ENCODE measurements at places on chromosomes 5 and 9.

GRCh38 chr5:132001647-132002561 lies 9.6 kb downstream of the ACSL6 start:
- DNase-seq: no peak

DNA sequence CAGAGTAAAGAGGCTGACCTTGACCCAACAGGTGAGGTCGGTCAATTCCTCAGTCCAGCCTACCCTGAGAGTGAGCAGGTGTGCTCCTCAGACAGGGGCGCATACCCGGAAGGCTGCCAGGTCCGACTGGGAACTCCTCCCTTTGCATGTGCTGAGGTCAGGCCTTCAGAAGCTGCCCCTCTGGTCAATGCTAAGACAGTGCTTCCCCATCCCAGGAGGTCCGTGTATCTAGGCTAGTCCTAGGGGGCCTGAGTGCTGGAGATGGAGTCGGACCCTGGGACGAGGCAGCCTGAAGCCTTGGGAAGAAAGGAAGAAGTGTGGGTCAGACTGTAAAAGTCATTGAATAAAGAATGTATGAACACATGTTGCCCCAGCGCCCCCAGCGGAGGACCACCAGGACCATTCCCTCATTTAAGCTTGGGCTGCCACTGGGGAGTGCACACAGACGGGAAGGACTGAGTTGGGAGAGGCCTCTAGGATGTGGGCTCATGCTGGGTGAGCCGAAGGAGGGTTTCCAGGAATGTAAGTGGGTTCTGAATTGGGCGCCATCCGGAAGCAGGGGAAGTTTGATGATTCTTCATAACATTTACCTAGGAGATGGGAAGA lies 41.0 kb upstream of the GFPT2 start:
- no peak for DNase-seq

DNA sequence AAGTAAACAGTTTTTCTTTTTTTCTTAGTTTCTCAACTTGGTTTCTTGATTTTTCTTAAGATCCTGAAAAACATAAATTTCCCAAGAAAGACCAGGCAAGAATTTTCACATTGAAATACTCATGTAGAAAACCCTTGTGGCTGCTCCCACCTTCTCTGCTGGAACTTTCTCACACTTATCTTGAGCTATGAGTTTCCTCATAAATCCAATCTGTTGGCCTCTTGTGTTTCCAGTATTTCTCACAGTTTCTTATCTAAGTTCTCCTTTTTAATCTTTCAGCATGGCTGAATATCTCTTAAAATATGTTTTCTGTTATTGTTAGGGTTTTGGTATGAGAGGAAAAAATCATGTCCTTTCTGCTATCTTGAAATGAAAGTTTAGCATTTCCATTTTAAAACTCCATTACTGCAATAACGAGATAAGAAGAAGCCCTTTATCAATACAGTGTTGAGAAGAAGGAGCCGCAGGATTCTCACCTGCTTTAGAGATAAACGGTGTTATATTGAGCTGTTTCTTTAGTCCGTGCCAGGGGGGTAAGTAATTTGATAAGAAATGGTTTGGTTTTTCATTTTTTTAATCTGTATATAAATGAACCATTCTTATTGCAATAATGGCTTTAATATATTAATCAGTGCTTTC lies 89.3 kb downstream of the ALDH1A1 start:
- no peak for DNase-seq

GRCh38 chr9:17810728-17811571 lies 232.1 kb downstream of the SH3GL2 start:
- DNase-seq: peak; percentile 49

- DNase-seq: no peak
These were observed 136.1 kb downstream of the LHFPL2 start for GRCh38 chr5:78512435-78512834.

- DNase-seq: no peak
These were observed 17.9 kb downstream of the ANKH start for GRCh38 chr5:14853685-14854084.

- DNase-seq: no peak
These were observed 102.6 kb upstream of the ALDH1B1 start for GRCh38 chr9:38289866-38290245.

- no peak for DNase-seq
These were observed 1548.6 kb downstream of the EFNA5 start for GRCh38 chr5:106121972-106122605.

GRCh38 chr5:149799119-149799623 lies 69.1 kb downstream of the PPARGC1B start:
- no peak for DNase-seq

DNA sequence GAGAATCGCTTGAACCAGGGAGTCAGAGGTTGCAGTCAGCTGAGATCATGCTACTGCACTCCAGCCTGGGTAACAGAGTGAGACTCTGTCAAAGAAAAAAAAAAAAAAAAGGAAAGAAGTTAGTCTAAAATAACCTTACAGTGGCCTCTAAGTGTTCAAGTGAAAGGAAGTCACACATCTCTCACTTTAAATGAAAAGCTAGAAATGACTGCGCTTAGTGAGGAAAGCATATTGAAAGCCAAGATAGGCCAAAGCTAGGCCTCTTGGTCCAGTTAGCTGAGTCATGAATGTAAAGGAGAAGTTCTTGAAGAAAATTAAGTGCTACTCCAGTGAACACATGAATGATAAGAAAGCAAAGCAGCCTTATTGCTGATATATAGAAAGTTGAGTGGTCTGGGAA lies 38.1 kb downstream of the ITGA1 start:
- DNase-seq: peak; percentile 23

DNA sequence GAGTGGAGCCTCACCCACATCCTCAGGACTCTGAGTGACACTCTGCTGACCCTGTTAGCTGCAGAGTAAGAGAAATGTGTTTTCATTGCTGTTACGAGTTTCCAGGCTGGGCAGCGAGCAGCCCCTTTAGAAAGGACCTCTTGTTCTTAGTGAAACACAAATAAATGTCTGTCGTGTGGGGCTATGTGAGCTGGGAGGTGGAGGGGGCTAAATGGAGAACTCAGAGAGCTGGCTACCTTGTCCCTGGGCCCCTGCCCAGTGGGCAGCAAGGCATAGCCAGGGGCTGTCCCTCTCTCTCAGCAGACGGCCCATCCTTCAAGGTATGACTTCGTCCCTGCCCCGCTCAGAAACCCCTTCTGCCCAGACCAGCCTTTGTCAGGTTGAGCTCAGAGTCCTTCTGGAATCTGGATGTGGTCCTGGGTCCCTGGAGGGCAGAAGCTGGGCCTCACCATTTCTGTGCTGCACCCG lies 10.2 kb downstream of the DCANP1 start:
- DNase-seq: no peak

- no peak for DNase-seq
These were observed 18.6 kb downstream of the DNAJA1 start for GRCh38 chr9:33043671-33044070.

GRCh38 chr9:5879419-5880181 lies 11.1 kb upstream of the MLANA start:
- DNase-seq: no peak

DNA sequence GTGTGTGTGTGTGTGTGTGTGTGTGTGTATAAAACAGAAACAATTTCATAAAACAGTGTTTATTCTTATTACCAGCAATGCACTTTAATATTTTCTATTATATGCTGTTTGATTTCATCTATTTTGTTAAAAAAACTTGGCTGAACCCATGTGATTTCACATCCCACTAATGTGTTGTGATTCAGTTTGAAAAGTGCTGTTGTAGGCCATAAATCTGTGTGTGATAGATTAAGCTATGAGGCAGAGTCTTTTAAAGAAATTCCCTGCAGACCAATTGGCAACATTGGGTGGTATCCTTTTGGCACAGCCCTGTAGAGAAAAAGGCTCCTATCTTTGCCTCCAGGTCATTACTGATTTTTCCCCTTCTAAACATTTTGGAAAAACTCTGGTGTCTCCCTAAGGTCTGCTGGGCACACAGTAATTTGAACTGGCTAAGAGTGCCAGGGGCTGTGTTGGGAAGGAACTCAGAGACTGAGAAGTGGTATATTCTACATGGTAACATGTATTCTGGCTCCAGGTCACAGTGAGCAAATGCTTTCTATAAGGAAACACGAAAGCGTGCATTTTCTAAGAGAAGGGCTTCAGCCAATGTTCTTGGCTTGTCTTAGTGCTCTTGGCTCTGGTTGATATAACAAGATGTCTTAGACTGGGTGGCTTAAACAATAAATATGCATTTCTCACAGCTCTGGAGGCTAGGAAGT lies 4.5 kb downstream of the CAMK4 start:
- no peak for DNase-seq

- no peak for DNase-seq
These were observed 11.4 kb downstream of the SHB start for GRCh38 chr9:38057416-38058195.

DNA sequence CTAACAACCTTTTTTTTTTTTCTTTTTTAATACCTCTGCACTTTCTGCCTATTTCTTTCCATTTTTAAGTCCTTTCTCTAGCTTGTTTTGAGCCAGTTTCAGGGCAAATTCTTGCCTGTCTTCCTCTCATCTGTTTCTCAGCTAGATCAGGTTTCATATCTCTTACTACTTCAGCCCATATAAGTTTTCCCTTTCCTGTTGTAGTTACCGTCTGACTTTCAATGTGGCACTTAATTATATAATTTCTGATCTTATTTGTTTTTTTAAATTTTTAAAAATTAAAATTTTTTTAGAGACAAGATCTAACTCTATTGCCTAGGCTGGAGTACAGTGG lies 104.7 kb upstream of the ELL2 start:
- no peak for DNase-seq

- DNase-seq: no peak
These were observed 42.9 kb downstream of the DAPK1 start for GRCh38 chr9:87540444-87541105.

- DNase-seq: no peak
These were observed 187.4 kb downstream of the DCP2 start for GRCh38 chr5:113164021-113164420.

DNA sequence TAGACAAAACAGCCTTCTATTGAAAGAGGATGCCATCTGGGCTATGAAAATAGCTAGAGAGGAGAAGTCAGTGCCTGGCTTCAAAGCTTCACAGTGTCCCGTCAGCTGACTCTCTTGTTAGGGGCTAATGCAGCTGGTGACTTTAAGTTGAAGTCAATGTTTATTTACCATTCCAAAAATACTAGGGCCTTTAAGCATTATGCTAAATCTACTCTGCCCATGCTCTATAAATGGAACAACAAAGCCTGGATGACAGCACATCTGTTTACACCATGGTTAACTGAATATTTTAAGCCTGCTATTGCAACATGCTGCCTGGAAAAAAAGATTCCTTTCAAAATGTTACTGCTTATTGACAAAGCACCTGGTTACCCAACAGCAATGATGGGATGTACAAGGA lies 309.1 kb downstream of the NTRK2 start:
- no peak for DNase-seq

DNA sequence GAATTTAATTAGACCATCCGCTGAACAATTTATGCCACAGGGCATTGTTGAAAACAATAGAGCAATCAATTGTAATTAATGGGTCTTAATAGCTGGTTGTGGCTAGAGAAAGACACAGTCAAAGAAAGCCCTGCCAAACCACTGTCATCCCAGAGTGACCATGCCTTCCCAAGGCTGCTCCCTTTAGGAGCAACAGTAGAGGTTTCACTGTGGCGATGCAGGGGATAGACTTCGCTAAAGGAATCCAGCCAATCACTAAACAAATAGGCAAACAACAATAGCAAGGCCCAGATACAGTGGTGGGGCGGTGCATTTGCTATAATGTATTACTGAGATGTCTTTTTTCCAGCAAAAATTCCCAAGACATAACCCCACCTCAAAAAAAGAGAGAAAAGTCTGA lies 87.8 kb upstream of the SLC27A6 start:
- no peak for DNase-seq

DNA sequence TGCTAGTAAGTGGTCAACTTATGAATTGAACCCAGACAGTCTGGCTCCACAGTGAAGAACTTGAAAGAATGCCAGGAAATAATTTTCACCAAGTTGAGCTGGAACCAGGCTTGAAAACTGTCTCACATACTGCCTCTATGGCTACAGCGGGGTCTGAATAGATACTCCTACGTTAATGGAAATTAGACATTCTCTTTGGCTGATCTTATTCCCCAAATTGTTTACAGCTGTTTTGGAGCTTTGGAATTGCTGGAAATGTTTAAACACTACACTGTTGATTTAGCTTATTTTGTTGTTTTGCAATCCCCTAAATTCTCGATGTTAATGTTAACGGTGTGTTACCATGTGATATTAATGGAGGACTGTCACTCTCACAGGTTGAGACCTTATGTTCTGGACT lies 146.4 kb downstream of the FBXL7 start:
- no peak for DNase-seq

- DNase-seq: no peak
These were observed 220.2 kb downstream of the AGTPBP1 start for GRCh38 chr9:85521371-85522197.

DNA sequence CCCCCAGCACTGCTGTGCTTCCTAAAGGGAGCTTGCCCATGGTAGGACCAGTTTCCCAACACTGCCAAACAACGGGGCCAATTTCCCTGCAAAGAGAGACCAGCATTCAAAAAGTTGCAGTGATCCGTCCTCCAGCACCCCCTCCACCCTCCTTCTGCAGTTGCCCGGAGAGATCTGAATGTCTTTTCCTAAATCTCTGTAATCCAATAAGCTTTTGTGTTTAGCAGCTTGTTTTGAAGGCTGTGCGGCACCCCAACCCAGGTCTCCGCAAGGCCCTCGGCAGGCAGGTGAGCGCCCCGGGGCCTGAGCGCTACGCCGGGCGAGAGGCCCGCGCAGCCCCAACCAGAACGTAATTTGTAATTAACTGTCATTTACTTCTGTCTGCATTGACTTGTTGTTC lies 366.9 kb upstream of the IRX2 start:
- DNase-seq: no peak

GRCh38 chr9:109865521-109865920 lies 85.5 kb downstream of the PALM2AKAP2 start:
- DNase-seq: no peak

GRCh38 chr9:106613250-106613737 lies 249.7 kb upstream of the ZNF462 start:
- DNase-seq: no peak

DNA sequence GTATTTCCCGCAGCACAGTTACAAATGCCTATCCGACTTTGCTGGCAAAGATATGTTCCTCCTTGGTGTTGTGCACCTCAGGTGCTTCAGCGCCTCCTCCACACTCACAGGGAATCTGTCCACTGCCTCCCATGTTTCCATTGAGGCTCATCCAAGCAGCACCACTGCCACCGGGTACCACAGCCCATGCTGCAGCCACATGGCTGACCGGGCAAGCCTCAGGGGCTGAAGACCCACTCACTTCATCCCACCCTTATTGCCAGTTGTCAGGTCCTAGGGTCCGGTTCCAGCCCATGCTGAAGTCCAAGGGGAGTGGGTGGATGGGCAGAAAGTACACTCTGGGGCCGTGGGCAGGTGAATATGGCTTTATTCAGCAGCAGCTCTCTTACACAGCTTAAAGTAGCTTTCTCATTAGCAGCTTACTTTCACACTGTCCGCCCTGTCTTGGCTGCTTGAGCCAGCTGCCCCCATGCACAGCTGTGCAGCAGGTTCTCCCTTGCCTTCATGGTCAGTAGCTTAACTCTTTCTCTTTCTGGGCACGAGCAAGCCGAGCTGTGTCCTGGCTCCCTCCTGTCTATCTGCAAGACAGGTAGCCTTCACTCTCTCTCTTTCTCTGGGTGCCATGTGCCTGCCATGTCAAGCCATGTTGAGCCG lies 1052.3 kb downstream of the PTPRD start:
- no peak for DNase-seq

Data from inflammatory macrophage (primary cell).